ENCODE measurements at places on chromosomes 1 and 21. TPM values are rescaled to one million over a fixed set of nuclear protein-coding genes. Genes with fewer than 3 reads are reported as not detected.

GRCh38 chr1:58879464-58879863, 95.6 kb upstream of the JUN start:
- no peak for DNase-seq

DNA sequence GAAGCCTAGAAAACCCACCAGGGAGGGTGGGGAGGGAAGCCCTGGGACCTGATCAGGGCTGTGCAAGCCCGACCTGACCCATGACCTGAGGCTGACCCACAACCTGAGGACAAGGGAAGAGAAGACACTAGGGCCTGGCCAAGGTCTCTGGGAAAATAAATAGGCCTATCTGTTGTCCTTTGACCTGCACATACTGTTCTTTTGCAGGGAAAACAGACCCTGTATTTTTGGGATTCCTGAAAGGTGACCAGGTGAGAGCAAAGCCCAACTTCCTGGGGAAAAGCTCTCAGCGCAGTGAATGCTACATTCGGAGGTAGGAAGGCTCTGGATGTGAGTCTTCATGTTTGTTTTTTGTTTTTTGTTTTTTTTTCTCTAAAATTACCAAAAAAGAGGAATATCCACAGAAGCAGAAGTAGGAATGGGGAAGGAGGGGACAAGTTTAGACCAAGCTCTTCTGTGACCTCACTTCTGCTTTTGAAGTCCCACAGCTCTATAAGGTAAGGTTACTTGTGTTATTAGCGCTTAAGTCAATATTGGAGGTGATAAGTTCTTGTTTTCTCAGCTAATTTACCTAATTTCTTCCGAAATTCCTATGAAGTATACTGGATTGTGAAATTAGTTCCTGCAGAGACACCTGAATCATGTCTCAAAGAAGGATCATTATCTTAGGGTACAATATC, 26.2 kb upstream of the LYST start:
- DNase-seq: no peak

DNA sequence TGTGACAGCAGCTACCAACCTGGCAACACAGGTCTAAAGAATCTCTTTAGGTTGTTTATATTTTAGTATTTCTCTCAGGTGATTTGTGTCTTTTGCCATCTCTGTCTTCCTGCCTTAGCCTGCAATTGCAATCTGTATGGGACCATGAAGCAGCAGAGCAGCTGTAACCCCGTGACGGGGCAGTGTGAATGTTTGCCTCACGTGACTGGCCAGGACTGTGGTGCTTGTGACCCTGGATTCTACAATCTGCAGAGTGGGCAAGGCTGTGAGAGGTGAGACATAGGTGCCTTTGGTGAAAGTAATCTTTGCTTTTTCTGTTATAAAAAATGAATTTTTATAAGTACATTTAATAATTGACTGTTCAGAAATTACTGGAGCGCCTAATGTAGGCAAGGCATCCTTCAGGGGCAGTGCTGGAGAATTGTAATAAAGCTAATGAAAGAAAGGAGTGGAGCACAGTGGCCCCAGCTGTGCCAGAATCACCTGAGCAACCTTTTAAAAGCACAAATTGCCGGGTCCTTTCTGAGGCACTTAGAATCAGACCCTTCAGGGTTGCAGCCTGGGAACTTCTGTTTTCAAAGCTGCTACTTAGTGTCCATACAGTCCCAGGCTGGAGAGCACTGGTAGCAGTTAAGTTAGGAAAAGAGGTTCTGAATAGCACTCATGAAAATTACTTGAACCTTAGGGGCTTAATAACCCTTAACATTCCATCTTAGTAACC, 60.6 kb upstream of the LAMC2 start:
- DNase-seq: no peak

The SVBP gene
- total RNA-seq: 32.9 TPM

The LRRC38 gene
- total RNA-seq: not detected
